Kidney (tissue), 22 donors: ENCODE measurements at places on chromosomes 4 and X. TPM values are rescaled to one million over a fixed set of nuclear protein-coding genes. Genes with fewer than 3 reads are reported as not detected.

- DNase-seq: no peak
Observed at GRCh38 chr4:72984351-72984750, 85.2 kb downstream of the COX18 start.

GRCh38 chrX:39828971-39829370 lies 268.8 kb downstream of the BCOR start:
- no peak for DNase-seq

The GPRASP2 gene
- 11.4 TPM for total RNA-seq

- DNase-seq: no peak
Observed at GRCh38 chr4:5018096-5018495, 1.2 kb downstream of the CYTL1 start.

The UGT8 gene
- total RNA-seq: 42.2 TPM

GRCh38 chr4:186204103-186204559 lies 12.8 kb downstream of the CYP4V2 start:
- no peak for DNase-seq

DNA sequence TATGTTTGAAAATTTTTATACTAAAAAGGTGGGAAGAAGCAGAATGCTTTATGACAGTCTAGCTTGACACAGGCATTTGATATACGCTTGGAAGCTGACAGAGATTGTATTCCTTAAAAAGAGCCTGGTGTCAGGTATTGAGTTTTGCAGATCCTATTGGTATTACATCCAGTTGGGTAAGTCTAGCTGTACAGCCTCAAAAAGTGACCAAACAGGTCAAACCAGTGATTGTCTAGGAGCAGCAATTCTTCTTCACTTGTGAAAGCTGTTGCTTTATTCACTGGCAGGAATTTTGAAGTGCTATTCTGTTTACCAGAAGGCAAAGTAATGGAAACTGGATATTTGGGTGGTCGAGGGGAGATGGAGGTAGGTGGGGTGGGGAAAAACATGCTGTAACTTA lies 77.5 kb downstream of the UCHL1 start:
- DNase-seq: peak; percentile 71

The ELF4 gene
- 18.0 TPM for total RNA-seq

The CSAG1 gene
- not detected for total RNA-seq
